ENCODE measurements at places on chromosomes 1 and 21.

DNA sequence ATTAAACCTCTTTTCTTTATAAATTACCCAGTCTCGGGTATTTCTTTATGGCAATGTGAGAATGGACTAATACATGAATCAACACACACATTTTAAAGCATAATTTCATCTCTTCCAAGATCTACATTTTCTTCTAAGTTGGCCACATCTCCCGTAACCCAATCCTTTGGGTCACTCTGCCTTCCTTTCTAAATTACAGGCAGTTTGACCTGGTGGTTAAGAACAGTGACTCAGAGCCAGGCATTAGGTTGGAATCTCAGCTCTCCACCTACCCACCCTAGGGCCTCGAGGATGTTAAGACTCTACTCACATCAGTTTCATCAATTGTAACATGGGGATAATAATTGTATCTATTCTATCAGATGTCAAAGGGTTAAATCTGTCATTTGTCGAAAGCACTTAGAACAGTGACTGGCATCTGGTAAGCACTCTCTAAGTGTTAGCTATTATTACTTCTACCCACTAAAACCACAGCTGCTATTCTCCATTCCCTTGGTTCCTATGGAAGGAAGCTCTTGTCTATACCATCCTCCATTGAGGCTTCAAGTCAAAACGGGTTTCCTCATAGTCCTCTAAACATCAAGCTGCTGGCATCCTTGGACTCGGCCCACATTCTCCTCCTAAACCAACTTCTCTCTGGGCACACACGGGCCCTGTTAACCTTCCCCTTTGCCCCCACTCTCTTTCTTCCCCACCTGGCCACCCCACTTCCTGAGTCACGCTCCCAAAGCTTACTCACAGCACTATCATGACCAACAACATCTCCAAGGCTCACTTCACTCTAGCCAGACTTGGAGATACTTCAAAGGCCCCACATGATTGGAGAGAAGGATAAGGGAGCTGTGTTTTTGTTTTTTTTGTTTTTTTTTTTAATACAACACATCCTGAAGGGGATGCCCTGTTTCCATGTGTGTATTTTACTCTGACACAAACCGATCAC is 116.9 kb downstream of the TGFBR3 start:
- DNase-seq, result no peak

- DNase-seq, result no peak
These were observed 1802.4 kb downstream of the MRPL39 start for GRCh38 chr21:23804866-23805265.

DNA sequence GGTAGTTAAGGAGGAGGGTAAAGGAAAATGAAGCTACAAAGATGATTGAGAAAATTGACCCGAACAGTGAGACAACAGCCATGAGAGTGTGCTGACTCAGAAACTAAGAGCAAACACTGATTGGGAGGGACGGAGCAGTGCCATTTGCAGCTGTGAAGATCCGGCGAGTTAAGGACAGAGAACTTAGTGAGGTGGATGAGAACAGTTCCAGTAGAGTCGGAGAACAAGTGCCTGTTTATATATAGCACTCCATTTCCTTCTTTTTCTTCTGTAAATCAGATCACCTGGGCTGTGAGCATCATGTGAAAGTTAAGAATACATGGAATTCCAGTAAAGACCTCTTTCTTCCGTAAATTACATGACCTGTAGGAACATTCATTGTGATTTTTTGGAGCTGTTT is 145.7 kb downstream of the KCNK2 start:
- DNase-seq, result no peak

GRCh38 chr1:25866288-25866687 is 7.0 kb upstream of the AUNIP start:
- DNase-seq, result no peak

DNA sequence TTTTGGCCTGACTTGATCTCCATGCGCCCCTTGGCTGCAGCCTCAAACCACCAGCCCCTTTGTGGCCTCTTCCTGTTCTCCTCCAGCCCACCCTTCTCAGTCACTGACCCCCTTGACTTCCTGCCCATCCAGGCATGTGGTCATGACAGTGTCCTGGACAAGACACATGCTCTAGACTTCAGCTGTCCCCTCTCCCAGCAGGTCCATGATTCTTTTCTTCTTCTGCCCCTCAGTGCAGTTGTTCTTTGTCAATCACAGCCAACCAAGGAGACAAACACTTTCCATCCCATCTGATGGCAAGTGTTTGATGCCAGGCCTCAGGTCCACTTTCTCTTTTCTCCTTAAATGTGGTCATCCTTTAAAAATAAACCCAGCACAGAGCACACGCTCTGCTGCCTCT is 49.7 kb downstream of the SYT6 start:
- no peak for DNase-seq

DNA sequence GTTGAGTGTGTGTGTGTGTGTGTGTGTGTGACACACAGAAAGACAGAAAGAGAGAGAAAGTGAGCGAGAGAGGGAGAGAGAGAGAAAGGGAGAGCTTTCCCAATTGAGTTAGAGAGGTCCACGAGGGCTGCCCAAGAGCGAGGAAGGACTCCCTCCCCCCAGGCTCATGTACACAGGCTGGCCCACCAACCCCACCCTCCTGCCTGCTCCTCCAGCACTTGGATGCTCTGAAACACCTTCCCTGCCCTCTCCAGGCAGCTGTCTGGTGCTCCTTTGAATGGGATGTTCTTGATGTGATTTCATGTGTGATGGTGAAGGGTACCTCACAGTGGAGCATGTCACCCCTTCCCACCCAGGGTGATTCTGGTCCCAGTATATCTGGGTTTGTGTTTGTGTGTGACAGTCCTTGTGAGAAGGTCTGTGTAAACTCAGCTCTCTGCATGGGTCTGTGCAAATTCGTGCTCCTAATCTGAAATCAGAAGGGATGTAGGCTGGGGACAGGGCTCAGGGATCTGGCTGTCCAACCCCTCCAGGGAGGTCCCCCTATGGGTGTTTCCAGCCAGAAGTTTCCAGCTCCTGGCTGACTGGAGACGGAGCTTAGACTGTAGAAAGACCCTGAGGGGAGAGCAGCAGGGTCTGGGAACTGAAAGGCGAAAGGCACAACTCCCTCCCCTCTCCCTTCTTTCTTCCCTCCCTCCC is 6.8 kb upstream of the PEAR1 start:
- DNase-seq, result no peak

DNA sequence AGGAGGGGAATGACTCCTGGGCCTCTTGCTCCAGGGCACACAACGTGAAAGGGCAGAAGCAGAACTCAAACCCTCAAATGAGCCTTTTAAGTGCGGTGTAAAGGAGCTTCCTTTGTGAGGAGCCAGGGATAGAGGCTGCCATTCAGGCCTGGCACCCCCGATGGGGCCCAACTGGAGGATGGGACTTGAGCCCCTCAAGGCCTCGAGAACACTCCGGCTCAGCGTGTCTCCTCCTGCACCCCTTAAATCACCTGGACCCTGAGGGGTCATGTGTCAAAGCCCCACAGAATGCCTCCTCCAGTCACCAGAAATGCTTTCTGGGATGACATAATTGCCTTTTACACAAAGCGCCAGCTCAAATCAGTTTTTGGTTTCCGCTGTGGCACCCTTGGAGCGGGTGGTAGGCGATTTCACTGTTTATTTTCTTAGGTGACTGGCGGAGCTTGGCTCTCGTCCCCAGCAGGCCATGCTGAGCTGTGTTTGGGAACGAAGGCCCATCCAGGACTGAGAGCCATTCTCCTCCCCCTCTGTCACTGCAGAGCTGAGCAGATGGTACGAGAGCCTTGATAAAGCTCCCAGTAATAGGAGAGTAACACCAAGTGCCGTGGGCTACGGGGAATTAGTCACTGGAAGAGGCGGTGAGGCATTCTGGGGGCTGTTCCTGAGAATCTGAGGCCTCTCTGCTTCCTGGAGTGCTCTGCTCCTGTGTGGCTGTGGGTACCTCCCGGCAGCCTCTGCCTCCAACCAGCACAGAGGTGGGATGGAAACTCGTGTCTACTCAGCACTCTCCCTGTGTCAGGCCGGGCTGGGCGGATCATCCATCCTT is 163.0 kb downstream of the GRIK3 start:
- peak; percentile 95 for DNase-seq

DNA sequence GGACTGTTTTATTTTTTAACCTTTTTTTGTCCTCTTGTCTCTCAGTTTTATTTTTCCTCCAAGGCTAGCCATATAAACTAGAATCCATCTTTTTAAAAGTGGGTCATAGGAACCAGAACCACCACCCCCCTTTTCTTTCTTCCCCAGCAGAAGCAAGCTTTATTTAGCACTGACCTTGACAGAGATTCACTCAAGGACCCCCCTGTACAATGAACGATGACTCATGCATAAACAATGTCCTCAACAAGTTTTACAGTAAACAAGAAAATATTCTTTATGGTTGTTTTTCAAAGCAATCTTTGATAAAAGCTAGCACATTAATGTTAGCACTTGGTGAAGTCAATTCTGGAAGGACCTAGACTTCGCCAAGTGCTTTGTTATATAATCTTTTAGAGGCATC is 14.1 kb downstream of the PKN2 start:
- DNase-seq, result no peak

- DNase-seq, result no peak
These were observed 85.3 kb upstream of the WDR26 start for GRCh38 chr1:224519874-224520273.

GRCh38 chr21:34796518-34797200 is 127.9 kb downstream of the CLIC6 start:
- DNase-seq, result peak; percentile 68

DNA sequence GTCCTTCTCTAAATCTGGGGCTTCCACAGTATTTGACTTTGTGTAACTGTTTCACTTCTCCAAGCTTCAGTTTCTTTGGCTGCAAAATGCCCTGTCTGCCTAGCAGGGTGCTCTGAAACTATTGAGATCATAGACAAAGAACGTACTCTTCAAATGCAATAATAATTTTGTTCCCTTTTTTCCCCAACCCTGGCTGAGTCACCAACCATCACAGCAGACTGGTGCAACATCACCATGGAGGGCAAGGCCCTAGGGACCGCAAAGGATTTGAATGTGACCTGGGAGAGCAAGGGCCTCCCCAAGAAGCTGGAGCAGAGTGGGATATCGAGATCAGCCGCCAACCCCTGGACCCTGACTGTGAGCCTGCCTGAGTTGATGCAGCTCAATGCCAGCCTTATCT is 115.0 kb downstream of the FCRL5 start:
- no peak for DNase-seq

DNA sequence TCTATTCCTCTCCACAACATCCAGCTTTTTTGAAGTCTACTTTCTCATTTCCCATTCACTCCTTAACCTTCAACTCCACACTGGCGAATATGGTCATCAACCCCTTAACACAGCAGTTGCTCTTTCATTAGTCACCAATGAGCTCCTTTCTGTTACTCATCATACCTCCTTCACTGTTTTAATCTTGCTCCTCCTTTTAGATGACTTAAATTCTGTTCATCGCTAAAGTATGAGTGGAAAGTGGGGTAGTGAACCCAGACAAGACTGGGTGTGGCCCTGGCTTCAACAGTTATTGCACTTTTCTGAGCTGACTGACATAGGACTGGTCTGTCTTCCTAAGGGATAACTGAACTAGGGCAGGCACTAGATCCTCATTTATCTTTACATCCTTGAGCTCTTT is 51.3 kb downstream of the AKT3 start:
- DNase-seq, result no peak

DNA sequence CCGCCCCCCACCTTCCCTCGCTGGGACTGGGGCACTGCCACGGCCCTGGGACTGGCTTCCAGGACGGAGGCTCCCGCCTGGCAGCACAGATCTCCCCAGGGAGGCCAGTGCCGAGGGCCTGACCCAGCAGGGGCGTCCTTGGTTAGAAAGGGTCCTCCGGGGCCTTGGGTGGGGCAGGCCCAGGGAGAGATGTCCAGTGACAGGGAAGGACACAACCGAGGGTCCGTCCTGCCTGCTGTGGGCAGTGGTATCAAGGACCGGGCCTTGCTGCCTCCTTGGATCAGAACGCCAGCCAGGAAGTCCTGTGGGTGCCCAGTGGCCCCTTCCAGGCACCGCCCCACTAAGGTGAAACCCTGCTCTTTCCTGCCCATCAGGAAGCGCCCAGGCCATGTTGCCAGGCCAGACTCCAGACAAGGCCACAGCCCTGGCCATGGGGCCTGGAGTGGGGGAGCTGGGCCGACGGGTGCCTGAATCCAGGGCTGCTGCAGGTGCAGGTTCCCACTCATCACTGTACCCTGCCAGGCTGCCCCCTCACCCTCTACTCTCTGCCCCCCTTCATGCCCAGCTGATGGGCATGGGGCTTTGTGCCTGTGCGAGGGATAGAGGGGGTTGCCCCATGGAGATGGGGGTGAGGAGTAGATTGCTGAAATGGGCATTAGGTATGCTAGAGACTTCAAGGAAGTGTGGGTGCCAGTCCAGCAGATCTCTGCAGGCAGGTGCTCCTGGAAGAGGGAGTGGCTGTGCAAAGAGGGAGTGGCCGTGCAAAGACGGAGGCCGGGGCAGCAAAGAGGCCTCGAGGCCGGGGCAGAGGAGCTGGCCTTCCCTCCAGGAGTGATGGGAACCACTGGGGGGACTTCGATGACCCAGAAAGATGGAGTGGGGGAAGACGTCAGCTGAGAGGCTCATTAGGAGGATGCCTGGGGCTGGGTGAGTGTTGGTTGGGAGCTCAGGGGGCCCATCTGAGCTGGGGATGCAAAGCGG is 2.2 kb upstream of the PRKCZ start:
- DNase-seq, result no peak

- DNase-seq, result no peak
These were observed 12.2 kb downstream of the UBR4 start for GRCh38 chr1:19197845-19198244.

GRCh38 chr1:6800745-6801144 is 15.5 kb downstream of the CAMTA1 start:
- no peak for DNase-seq

DNA sequence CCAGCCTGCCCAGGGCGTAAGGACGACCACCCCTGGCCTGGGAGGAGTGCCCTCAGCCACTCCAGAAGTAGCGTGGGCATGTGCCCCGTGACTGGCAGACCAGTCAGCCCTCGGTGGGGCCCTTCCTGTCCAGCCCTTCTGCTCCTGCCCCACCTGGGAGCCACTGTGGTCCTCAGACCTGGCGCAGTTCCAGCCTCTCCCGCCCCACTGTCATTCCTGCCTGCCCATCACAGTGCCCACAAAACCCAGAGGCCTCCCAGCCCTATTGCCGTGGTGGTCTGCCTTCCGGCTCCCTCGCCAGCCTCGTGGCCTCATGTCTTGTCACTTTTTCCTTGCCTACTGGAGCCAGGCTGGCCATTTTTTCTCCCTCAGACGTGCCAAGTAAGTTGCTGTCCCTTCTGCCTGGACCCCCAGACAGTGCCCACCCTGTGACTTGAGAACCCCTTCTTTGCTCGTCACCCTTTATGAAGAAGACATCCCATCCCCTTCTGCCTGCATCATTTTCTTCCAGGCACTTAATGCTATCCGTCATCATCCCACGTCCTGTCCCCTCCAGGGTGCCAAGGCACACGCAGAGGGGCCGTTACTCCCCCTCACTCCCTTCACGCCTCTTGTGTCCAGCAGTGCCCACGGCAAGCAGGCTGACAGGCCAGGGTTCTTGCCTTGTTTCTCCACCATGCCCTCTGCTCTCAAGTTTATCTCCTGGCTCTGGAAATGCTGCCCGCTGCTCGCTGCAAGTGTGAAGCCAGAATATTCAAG is 122.6 kb downstream of the CAMTA1 start:
- DNase-seq, result no peak

- no peak for DNase-seq
These were observed 25.7 kb upstream of the PEX10 start for GRCh38 chr1:2438038-2438437.

- DNase-seq, result no peak
These were observed 59.0 kb downstream of the ZBTB17 start for GRCh38 chr1:15916916-15917315.

- no peak for DNase-seq
These were observed 65.1 kb downstream of the DISC1 start for GRCh38 chr1:231691618-231692259.

All from NCI-H510A (cell line).